Astrocyte (in vitro differentiated cells and primary cell): ENCODE measurements at places on chromosomes 6 and 20.
A peak's percentile ranks its signal among the peaks of the same experiment; 100 is the strongest.

GRCh38 chr20:40689100-40689942, at the start of gene MAFB:
Gene MAFB, minus strand, starts transcription at chr20:40689236. Its CDS starts 386 bp downstream, at chr20:40688850.
- peak; percentile 76 for DNase-seq

- peak; percentile 38 for DNase-seq
Observed at GRCh38 chr6:7769702-7770101, 43.8 kb downstream of the BMP6 start.

DNA sequence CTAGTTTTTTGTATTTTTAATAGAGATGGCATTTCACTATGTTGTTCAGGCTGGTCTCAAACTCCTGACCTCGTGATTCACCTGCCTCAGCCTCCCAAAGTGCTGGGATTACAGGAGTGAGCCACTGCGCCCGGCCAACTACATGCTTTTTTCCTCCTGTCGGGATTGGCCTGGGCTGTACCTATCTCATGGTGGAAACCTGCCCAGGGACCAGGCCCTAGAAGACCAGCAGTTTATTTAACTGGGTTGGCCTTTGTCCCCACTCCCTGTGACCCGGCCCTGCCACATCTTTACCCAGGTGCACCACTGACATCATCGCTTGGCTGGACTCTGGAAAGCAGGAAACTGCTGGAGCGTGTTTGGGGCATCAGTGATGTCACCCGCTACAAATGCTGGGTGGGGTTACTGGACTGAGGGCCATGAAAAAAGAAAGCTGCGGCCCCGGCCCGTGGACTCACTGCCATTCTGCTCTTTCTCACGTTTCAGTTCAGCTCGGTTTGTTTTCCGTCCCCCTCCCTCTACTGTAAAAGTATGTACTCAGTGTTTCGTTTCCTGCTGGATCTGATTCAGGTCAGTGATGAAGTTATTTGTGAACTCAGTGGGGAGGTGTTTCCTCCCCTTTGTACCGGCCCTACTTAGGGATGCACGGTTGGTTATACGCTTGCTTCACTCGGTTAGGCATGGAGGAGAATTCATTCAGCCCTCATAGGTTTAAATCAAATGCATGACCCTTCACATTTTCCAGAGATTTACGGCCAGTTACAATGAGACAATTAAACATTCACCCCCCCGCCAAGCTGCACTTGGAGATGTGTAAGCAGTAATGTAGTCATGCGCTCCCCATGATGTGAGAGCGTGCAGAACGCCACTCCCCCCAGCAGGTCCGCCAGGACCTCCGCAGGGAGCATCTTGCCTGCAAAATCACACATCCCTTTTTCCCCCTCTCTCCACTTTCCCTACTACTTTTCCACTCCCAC, 179.3 kb downstream of the MTHFD1L start:
- peak; percentile 91 for DNase-seq

GRCh38 chr6:18509871-18510643, 122.9 kb downstream of the RNF144B start:
- DNase-seq: peak; percentile 3

DNA sequence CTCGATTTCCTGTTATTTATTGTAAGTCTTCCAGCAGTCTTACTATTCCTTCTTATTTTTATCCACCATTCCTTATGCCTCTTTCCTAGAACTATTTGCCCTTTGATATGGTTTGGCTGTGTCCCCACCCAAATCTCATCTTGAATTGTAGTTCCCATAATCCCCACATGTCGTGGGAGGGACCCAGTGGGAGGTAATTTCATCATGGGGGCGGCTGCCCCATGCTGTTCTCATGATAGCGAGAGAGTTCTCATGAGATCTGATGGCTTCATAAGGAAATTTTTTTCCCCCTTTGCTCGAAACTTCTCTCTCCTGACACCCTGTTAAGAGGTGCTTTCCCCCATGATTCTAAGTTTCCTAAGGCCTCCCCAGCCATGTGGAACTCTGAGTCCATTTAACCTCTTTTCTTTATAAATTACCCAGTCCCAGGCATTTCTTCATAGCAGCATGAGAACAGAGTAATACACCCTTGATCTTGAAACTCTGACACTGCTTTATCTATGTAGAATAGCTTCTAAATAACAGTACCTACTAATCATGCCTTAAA, 48.8 kb downstream of the PLN start:
- no peak for DNase-seq

DNA sequence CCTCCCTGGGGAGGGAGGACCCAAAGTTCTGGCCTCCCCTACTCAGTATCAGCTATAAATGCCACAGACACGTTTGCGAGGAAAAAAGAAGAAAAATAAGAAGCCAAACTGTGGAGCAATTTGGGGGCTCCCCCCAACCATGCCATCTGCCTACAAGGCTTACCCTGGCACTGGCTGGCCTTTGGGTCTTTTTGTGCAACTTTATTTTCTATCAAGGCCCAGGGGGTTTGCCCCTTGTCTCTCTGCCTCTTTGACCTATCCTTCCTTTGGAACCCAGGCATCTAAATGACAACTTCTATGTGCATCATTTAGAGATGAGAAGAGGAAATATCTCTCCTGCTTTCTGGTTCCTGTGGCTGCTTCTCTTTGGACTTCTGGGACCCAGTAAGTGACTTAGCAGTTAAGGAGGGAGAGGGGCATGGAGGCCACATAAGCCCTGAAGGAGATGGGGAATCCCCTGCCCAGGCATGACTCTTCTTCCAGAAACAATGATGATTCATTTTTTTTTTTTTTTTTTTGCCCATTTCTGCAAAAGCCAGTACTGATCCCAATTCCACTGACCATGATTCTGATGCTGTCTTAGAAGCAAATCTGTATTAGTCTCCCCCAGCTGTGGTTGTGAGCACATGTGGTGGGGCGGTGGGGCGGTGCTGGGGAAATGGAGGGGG, at the start of gene MUC22:
MUC22 (plus strand) TSS at position 82 of the 668 bp plus-strand sequence; CDS start at position 315, 233 bp downstream.
- DNase-seq: peak; percentile 70

GRCh38 chr6:132907914-132908313, 93.5 kb downstream of the RPS12 start:
- DNase-seq: peak; percentile 90
